ENCODE measurements at places on chromosomes 4 and X.

GRCh38 chr4:168437192-168437943 is 42.9 kb downstream of the DDX60L start:
- no peak for DNase-seq

- DNase-seq, result no peak
Measured at GRCh38 chr4:22093126-22093525, 144.6 kb upstream of the KCNIP4 start.

- DNase-seq, result no peak
Measured at GRCh38 chr4:153281476-153281875, 63.0 kb upstream of the MND1 start.

DNA sequence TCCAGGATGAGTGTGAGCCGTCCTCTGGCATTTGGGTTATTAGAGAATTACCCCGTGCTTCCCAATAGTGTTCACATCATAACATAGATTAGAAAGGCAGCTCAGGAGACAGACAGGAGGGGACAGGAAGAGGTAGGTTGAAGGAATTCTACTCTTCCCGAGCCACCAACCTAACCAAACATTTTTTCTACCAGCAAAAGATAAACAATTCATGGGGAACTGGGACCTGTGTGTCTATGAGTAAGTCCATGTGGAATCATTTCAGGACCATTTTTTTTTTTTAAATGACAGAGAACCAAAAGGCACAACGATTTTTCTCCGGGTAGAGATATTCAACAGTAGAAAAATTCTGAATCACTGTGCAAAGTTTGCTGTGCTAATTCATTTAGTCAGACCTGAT is 174.2 kb upstream of the ETNPPL start:
- DNase-seq, result no peak

DNA sequence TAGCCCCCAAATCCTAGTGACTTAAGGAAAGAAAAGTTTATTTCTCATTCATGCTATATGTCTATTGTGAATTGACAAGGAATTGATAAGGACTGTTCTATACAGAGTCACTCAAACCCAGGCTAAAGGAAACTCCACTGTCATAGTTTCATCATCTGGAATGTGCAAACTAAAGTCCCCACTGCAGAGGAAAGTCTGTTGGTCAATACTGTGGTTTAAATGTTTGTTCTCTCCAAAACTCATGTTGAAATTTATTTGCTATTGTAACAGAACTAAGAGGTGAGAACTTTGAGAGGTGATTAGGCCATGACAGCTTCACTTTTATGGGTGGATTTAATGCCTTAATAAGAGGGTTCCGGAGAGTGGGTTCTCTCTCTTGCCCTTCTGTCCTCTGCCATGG is 149.6 kb downstream of the COX18 start:
- no peak for DNase-seq

DNA sequence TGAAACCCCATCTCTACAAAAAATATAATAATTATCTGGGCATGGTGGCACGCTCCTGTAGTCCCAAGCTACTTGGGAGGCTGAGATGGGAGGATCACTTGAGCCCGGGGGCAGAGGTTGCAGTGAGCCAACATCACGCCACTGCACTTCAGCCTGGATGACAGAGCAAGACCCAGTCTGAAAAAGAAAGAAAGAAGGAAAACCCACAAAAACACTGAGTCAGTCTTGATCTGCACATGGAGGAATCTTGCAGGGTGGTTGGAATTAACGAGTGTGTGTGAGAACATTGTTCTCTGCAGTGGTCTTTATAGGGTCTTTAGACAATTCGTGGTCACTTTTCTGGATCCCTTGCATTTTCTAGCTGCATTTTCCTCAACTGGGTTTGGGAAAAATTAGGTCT is 23.2 kb downstream of the ADD1 start:
- no peak for DNase-seq

DNA sequence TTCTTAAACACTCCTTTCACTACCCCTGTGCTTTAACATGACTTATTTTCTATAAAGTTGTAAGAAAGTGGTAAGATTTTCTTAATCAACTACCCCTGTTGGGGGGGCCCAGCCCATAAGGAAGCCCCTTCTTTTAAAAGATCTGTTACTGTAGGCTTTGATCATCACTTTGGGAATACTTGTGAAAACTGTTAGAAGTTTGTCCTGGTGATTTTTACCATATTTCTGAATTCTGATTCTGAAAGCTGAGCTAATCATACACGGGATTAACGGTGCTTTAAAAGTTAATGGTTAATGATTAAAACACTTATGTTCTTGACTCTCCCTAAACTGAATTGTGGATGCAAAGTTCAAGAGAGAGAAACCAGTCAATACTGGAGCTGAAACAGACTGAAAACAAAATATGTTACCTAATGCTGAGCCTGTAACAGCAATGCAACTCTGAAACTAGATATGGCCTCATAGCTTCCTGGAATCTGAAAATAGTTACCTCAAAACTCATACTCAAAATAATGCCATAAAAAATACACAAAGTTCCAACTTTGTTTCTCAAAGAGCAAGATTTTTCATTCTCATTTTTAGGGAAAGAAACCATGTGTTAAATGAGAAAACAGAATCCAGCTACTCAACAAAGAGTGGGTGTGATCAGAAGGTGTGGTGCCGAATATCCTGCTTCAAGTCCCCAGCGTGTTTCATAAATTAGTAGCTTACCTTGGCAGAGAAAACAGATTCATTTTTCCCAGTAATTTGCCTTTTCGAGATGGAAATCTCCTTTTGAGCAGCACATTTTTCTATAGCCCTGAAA is 31.6 kb downstream of the ADH7 start:
- no peak for DNase-seq

- no peak for DNase-seq
Measured at GRCh38 chr4:52645300-52645699, 13.8 kb downstream of the USP46 start.

All from neuronal stem cell (in vitro differentiated cells).